AG04449 (cell line): ENCODE measurements at places on chromosomes 7 and 10.

DNA sequence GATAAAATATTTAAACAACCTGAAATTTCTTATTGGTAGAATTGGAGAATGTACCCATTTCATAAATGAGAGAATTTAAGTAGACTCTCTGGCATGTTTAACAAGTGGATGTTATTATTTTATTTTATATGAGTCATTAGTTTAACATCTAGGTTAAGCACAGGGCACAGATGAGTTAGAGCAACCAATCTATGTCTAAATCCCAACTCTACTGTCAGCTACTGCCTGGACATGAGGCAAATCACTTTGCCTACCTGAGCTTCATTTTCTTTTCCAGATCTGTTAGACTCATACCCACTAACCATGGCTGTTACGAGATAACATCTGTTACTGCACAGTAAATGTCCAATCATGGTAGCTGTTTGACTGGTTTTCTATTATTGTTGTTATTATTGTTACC lies 251.1 kb downstream of the INHBA start:
- no peak for DNase-seq

- no peak for DNase-seq
Measured at GRCh38 chr7:16585540-16585939, 58.9 kb downstream of the LRRC72 start.

DNA sequence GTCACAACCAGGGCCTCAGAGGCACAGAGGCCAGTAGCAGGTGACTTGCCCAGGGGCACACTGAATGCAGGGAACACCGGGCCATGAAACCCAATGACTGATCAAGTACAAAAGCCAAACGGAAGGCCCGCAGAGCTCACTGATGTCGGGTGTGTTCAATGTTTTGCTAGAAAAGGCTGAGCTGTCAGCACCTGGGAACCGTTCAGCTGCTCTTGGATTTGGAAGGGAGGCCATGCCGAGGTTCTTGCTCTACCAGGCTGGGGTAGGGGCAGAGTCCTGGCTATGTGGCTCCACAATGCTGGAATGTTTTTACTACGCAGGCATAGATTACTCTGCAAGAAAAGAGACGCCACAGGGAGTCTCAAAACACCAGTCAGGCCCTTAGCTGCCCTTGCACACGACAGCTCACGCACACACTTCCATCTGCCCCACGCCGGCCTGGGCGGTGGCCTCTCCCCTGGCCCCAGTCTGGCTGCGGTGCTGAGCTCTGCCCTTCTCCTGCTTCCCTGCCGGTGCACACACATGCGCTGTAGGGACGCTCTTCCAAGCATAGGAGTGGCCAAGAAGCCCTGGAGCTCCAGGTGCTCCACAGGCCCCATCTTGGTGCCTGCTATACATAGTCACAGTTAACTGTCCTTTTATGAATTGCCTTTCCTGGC lies 79.9 kb downstream of the ZRANB1 start:
- no peak for DNase-seq

DNA sequence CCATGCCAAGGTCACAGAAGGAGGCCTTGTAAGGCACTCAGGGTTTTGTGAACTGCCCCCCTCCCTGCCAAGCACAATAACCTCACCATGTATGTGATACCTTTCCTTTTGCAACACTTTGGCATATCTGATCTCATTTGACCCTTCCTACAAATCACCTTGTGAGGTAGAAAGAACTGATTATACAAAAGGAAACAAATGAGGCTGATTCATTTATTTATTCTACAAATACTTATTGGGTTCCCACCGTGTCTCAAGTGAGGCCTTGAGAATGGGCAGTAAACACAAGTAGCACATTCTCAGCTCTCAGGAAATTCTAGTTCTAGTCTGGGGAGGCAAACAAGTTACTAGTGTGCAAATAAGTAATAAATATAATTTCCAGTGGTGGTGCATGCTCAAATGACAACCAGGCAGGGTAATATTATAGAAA lies 19.6 kb downstream of the PLCE1 start:
- DNase-seq = no peak

DNA sequence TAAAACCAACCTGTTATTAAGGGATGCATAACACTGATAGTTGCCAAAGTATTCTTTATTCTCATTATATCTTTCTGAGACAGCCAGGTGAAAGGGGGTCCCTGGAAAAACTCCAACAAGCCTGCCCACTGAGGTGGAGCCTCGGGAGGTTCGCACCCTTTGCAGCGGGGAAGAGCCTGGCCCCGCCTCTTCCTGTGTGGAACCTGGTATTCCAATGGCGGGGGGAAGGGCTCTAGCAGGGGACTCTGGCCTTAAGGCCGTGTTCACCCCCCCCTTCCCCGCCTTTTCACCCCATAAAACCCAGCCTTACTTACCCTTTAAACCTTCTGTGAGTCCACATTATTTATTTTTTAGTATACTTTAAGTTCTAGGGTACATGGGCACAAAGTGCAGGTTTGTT lies 62.4 kb upstream of the PDK4 start:
- no peak for DNase-seq

GRCh38 chr7:113936982-113937381 lies 18.2 kb upstream of the PPP1R3A start:
- no peak for DNase-seq

DNA sequence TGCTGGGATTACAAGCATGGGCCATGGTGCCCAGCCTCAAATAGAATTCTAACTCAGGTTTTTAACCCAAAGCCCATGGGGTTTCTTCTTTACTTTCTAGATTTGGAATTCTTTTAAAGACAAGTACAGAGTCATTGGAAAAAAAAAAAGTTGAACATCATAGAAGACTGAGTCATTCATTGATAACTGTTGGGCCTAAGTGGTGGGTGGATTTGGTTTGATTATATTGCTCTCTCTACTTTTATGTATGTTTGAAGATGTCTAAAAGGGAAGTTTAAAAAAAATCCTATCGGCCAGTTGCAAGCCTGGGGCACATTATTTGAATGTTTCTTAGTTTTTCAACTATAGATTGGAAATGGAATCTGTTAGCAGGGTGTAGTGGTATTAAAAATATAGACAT lies 49.7 kb downstream of the INPP5F start:
- DNase-seq = no peak

DNA sequence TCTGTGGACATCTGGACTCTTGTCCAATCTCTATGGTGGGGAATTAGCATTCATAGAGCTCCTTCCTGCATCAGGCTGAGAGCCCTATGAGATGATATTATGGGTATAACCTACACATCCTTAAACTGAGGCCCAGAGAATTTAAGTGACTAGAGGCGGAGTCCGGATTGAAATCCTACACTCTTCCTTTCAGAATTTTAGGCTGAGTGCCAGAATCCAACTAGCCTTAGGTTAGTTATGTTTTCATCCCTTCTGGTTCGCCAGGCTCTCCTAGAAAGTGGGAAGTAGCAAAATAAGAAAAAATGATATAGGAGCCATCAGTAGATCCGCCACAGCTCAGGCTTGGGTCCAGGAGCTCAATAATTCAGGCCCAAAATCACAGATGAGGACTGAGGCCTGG lies 212.5 kb downstream of the GLI3 start:
- DNase-seq = no peak

GRCh38 chr7:47833211-47833610 lies 115.1 kb downstream of the PKD1L1 start:
- no peak for DNase-seq

DNA sequence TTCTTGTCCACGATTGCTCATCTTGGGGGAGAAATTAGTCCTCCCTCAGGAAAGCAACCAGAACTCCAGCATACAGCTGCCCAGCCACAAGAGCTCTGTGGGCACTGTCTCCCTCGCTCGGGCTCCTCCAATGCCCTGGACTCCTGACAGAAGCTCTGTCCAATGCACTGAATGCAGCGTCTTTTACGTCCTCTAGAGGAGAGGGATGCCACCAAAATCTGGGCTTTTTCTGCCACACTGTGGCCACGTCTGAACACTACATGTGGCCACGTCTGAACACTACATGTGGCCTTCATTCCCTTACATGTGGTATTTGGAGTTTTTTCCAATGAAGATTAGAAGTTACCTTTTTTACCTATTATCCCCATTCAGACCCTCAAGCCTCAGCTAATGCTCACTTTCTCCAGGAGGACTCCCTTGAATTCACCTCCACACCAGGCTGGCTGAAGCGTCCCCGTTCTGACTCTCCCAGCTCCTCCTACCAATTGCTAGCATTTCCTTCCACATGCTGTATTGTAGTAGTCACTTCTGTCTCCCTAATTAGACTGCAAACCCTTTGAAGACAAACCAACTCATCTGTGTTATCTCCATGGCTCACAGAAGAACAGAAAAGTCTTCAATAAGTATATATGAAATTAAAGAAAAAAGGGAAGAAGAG lies 134.3 kb upstream of the PDE1C start:
- DNase-seq = peak; percentile 40

GRCh38 chr10:75654772-75655171 lies 223.3 kb downstream of the LRMDA start:
- DNase-seq = no peak

DNA sequence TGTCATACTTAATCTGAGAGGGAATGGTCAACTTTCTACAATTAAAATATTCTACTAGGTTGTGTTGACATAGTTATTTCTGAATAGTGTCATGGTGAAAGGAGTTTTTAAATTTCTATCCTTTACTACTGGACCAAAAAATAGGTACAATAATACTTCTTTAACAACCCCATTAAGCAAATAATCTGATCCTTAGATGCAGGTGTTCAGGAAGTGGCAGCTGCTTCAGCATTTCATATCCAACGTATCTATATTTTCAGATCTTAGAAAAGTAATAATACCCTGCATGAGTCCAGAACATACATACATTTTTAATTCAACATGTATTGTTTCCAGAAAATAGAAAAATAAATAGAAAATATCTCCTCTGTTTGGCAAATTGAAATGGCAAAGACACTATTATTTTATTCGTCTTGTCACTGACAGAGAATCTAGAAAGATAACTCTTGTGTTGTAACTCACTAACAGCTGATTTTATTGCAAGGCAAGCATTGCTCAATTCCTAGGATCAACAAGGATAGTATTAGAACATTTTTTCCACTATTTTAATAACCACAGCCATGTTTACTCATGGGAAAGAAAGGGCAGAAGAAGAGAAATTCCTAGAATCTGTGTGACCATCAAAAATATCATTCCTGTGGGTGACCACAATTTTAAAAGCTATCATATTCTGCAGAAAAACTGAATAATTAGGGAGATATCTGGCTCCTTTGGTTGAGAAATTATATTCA lies 159.3 kb upstream of the CNTNAP2 start:
- no peak for DNase-seq

- no peak for DNase-seq
Measured at GRCh38 chr10:44322137-44322536, 62.8 kb downstream of the CXCL12 start.

DNA sequence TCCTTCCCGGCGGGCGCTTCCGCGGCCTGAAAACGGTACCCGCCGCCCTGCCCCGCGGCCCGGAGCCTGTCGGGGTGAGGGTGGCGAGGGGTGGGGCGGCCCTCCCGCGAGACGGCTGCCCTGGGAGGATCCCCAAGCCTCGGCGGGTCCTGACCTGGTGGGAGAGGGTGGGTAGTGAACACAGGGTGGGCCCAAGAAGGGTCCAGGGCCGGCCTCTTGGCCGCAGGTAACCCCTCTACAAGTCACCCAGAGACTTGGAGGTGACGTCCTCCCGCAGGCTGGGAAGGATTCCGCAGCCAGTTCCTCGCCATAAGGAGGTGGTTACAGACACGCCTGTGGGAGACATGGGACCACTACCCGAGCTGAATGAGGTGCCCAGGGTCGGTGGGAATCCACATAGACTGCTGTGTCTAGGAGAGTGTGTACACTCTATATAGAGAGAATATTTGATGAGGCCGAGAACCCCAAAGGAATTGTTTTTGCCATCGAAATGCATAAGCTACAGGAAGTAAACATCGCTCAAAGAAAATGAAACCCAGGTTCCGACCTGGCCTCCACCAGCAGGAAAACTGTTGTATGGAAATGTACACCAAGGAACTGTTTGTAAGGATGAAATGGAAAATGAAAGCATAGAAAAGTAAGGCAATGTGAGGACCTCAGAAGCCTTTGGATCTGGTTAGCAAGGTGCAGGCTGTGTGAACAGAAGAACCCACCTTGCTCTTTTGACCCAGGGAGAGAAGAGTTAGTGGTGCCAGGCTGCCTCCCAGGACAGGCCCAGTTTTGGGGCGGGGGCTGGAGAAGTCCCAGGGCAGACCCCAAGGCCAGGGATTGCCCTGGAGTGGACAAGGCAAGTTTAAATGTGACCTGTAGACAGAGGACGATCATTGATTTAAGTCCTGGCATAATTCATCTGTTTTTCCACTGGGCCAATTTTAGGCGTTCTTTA lies 659 bp downstream of the OPTN start:
- DNase-seq = no peak

GRCh38 chr7:151009327-151010036 lies 14.8 kb downstream of the ATG9B start:
- no peak for DNase-seq

- DNase-seq = peak; percentile 1
Measured at GRCh38 chr7:34672430-34672829, 14.4 kb downstream of the NPSR1 start.

GRCh38 chr10:3704565-3705325 lies 80.3 kb downstream of the KLF6 start:
- no peak for DNase-seq
